Epithelial cell of proximal tubule (primary cell): ENCODE measurements at places on chromosomes 3 and 15. TPM values are rescaled to one million over a fixed set of nuclear protein-coding genes. Genes with fewer than 3 reads are reported as not detected.

Gene ECE2
- total RNA-seq, result not detected in 2 replicates

Gene FAM174B
- 9.3 and 9.6 TPM in 2 replicates for total RNA-seq

Gene SOX14
- not detected in 2 replicates for total RNA-seq

Gene PAQR9
- 0.29 and 0.63 TPM in 2 replicates for total RNA-seq

Gene RASSF1
- 27.0 and 31.5 TPM in 2 replicates for total RNA-seq

Gene PARP3
- 15.4 and 18.8 TPM in 2 replicates for total RNA-seq

Gene LDHAL6B
- total RNA-seq, result not detected in 2 replicates

Gene C3orf33
- total RNA-seq, result 2.0 and 2.7 TPM in 2 replicates

Gene ADAMTS7
- 7.7 and 10.5 TPM in 2 replicates for total RNA-seq

Gene CKMT1B
- total RNA-seq, result 2.9 and 4.3 TPM in 2 replicates

Gene ATP13A5
- not detected in 2 replicates for total RNA-seq

Gene ITGA11
- 0.36 and 1.6 TPM in 2 replicates for total RNA-seq

Gene CLEC3B
- not detected in 2 replicates for total RNA-seq

Gene SLC12A1
- 0.06 TPM in 1 of 2 replicates, not detected in the other for total RNA-seq

Gene IMPG2
- under 0.01 TPM in 2 replicates for total RNA-seq

Gene CD200
- 3.8 and 3.9 TPM in 2 replicates for total RNA-seq

Gene ACP3
- total RNA-seq, result 0.46 TPM in 1 of 2 replicates, not detected in the other

Gene CEMIP
- 0.06 and 0.07 TPM in 2 replicates for total RNA-seq

Gene FBXO40
- not detected in 2 replicates for total RNA-seq

Gene COLQ
- 0.12 and 0.14 TPM in 2 replicates for total RNA-seq

Gene THRB
- total RNA-seq, result 2.1 and 11.8 TPM in 2 replicates

Gene HRH1
- 3.1 and 7.3 TPM in 2 replicates for total RNA-seq
